ENCODE measurements at places on chromosomes 6 and 20. TPM values are rescaled to one million over a fixed set of nuclear protein-coding genes. Genes with fewer than 3 reads are reported as not detected.

- peaks cover 34% of the 10 kb centered on the region for H3K4me1 ChIP-seq
- DNase-seq: no peak
- peak overlapping the region; percentile 12 for H3K27ac ChIP-seq
- peaks cover 10% of the 10 kb centered on the region for H3K36me3 ChIP-seq
- H3K4me3 ChIP-seq: peak overlapping the region; percentile 7
- no peaks in the 10 kb centered on the region for H3K27me3 ChIP-seq
These were observed 38.5 kb downstream of the PANK2 start for GRCh38 chr20:3927486-3928291.

DNA sequence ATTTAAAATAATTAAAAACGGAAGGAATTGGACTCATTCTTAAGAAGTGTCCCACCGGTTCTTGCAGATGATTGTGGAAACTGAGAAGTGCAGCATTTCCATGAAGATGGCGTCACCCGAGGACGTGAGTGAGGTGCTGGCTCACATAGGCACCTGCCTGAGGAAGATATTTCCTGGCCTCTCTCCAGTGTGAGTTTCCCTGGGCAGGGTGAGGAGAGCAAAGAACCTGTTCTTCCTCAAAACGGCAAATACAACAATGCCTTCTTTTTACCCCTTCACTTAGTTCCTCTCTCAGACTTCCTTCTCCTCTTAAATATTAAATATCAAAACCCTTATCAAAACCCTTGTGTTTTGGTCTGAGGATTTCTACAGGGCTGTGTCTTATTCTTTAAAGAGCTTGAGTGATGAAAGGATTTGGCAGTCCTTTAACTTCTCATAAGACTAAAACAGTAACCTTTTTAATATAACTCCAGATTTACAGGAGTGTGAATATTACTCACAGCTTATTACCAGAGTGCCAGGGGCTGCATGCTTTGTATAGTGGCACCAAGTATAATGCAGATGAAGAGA, 156.3 kb downstream of the CARMIL1 start:
- no peak for DNase-seq
- H3K27ac ChIP-seq: no peak overlapping the region
- no peaks in the 10 kb centered on the region for H3K4me1 ChIP-seq
- H3K27me3 ChIP-seq: no peaks in the 10 kb centered on the region

The FABP7 gene
- total RNA-seq: 1.2 TPM

- H3K27me3 ChIP-seq: peaks cover 4% of the 10 kb centered on the region
- H3K27ac ChIP-seq: no peak overlapping the region
- DNase-seq: no peak
These were observed 11.8 kb upstream of the THBD start for GRCh38 chr20:23061262-23061661.

The MMS22L gene
- total RNA-seq: 40.3 TPM

The EFCAB8 gene
- 0.07 TPM for total RNA-seq

DNA sequence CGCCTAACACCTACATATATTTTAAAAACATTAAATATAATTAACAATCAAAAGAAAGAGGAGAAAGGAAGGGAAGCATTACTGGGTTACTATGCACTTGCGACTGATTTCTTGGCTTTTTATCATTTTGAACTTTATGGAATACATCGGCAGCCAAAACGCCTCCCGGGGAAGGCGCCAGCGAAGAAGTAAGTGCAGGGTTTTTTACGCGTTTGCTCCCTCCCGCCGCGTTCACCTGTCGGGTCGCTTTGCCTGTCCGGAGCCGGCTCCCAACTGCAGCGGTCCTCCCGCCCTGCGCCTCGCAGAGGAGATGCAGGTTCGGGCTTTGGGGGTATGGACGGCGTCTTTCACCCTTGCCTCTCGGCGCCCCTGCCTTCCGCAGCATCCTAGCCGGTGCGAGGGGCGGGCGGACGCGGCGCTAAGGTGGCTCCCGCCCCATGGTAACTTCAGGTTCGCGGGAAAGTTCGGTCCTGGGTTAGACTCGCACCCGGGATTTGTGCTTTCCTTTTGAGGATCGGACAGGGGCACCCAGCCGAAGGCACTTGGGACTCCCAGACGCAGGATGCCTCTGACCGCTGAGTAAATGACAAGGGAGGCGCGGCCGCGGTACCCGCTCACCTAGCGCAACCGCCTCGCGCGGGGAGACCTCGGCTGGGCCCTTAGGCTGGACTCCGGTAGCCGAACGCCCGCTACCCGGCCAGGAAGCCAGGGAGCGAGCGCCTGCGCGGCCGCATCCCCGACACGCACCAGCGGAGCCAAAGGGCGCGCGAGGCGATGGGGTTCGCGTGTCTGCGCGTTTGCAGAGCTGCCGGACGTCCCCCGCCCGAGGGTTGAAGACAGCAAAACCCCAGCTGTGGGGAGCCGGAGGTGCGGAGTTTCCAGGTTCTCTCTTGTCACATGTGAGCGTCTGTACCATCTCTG, 891 bp downstream of the RSPO3 start:
- peaks cover 74% of the 10 kb centered on the region for H3K27me3 ChIP-seq
- H3K27ac ChIP-seq: no peak overlapping the region

DNA sequence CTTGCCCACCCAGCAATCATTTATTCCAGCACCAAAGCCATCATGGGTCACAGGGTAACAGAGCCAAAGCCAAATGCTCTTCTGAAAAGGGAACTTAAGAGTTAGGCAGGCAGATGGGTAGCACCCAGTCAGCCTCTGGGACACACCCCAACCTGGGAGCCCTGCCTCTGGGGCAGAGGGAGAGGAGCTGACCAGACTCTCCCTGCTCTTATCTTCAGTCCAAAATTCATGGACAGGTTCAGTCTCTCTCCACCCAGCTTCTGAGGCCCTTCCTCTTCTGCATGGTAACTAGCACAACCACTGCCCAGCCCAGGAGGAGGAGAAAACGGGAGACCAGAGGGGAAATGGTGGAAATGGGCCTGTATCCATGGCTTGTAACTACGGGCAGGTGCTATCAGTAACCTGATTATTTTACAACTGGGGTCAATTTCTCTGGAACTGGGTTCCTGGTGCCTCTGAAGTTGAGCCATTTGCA, 105.4 kb downstream of the NOL4L start:
- no peaks in the 10 kb centered on the region for H3K27me3 ChIP-seq
- peaks cover 62% of the 10 kb centered on the region for H3K4me1 ChIP-seq
- no peaks in the 10 kb centered on the region for H3K36me3 ChIP-seq
- no peak for DNase-seq
- H3K4me3 ChIP-seq: peak overlapping the region; percentile 52

All from type B pancreatic cell (in vitro differentiated cells).